ENCODE measurements at places on chromosomes 2 and 18.

- no peak for DNase-seq
- H3K4me3 ChIP-seq = no peak overlapping the region
- H3K27me3 ChIP-seq = peaks cover 22% of the 10 kb centered on the region
- H3K36me3 ChIP-seq = no peaks in the 10 kb centered on the region
- H3K4me1 ChIP-seq = peaks cover 60% of the 10 kb centered on the region
These were observed 8.2 kb upstream of the GBX2 start for GRCh38 chr2:236176417-236176816.

- peak overlapping the region; percentile 78 for H3K27ac ChIP-seq
- H3K36me3 ChIP-seq = peaks cover 4% of the 10 kb centered on the region
- no peak overlapping the region for H3K4me3 ChIP-seq
These were observed 543.4 kb downstream of the IRS1 start for GRCh38 chr2:226256237-226256636.

DNA sequence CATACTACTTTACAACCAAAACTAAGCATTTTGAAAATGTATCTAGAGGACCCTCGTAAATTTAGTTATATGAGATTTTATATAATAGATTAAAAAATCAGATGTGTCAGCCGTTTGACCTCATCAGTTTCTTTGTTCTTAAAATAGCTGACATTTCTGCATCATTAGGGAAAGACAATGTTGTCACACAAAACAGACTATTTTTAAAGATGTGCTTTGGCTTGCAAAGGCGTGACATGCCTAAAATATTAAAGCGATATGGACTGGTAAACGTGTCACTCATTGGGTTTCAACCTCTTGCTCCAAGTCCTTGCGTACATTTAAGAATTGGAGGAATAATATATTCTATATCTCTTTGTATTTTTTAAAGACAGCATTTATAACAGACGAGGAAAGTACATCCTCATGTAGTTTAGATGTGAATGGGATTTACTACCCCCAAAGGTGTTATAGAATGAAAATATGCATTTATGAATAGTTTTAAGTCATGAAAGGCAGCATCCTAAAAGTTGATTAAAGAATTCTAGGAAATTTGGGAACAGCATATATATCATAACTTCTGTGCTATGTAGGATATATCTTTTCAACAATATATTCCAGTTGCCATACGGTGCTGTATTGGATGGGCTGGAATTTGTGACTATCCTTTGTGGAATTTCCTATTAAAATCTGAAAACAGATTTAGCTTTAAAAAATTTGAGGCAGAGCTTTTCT is 3.8 kb downstream of the MYL12A start:
- peaks cover 7% of the 10 kb centered on the region for H3K27me3 ChIP-seq
- H3K4me1 ChIP-seq = peaks cover 76% of the 10 kb centered on the region
- peaks cover 64% of the 10 kb centered on the region for H3K36me3 ChIP-seq

DNA sequence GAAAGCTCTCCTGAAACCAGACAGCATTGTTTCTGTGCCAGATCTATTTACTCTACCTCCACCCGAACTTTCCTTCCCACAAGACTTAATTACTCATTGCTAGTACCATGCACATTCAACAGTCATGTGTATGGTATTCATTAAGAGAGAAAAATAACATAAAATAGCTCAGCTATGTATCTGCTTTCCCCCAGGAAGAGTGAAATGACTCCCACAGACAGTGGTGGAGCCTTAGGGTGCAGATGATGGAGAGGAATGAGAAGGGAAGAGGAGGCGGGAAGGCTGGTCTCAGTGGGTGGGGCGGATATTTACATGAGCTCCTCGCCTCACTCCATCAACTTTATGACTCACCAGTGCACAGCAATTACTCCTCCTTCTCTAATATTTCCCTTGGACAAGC is 724.5 kb downstream of the EPHA4 start:
- H3K4me1 ChIP-seq = peaks cover 24% of the 10 kb centered on the region
- peak overlapping the region; percentile 4 for H3K27ac ChIP-seq
- H3K27me3 ChIP-seq = no peaks in the 10 kb centered on the region
- H3K4me3 ChIP-seq = peak overlapping the region; percentile 13
- DNase-seq = peak; percentile 97
- no peaks in the 10 kb centered on the region for H3K36me3 ChIP-seq

Data from HFFc6 (cell line).